ENCODE measurements at places on chromosomes 6 and 20. TPM values are rescaled to one million over a fixed set of nuclear protein-coding genes. Genes with fewer than 3 reads are reported as not detected.

Gene BTN1A1
- not detected for total RNA-seq

Gene HRH3
- total RNA-seq: not detected

Gene COL11A2
- 0.06 TPM for total RNA-seq

Gene BANF2
- not detected for total RNA-seq

Gene C6orf141
- 0.18 TPM for total RNA-seq

Gene MUC22
- not detected for total RNA-seq

Gene FLRT3
- 9.3 TPM for total RNA-seq

Gene EGFL8
- total RNA-seq: 4.1 TPM

Gene SLC35B2
- total RNA-seq: 29.0 TPM

Gene FHL5
- 0.20 TPM for total RNA-seq

Gene MYMX
- total RNA-seq: not detected

Gene KCNK5
- 5.0 TPM for total RNA-seq

Gene SLC29A1
- 30.1 TPM for total RNA-seq

Gene HLA-DPA1
- 74.8 TPM for total RNA-seq

Gene DOK5
- not detected for total RNA-seq

Gene APCDD1L
- total RNA-seq: not detected

Gene IMPG1
- total RNA-seq: not detected

Gene PI16
- total RNA-seq: not detected

Gene ELOVL4
- total RNA-seq: not detected

Gene GMPR
- total RNA-seq: 3.8 TPM

Gene DEFB124
- total RNA-seq: not detected

Gene C6orf163
- 0.67 TPM for total RNA-seq

Gene BRPF3
- 19.1 TPM for total RNA-seq

Gene LGSN
- 0.09 TPM for total RNA-seq

Gene LSM2
- total RNA-seq: 11.9 TPM

Gene MEI4
- 0.20 TPM for total RNA-seq

Gene CALHM5
- 0.12 TPM for total RNA-seq

Gene DPPA5
- total RNA-seq: not detected

Gene EBF4
- 16.6 TPM for total RNA-seq

Gene UNC5CL
- total RNA-seq: 5.0 TPM

Gene FOXQ1
- total RNA-seq: 0.12 TPM

Gene ADAM33
- total RNA-seq: 0.47 TPM
